ENCODE measurements at places on chromosomes 6 and 20. TPM values are rescaled to one million over a fixed set of nuclear protein-coding genes. Genes with fewer than 3 reads are reported as not detected.

Gene TXLNB
- 76.5 TPM for total RNA-seq

Gene SPDEF
- total RNA-seq = not detected

Gene SLC22A23
- total RNA-seq = 17.3 TPM

Gene BMP5
- 1.8 TPM for total RNA-seq

Gene DZANK1
- total RNA-seq = 0.18 TPM

Gene NANP
- total RNA-seq = 3.6 TPM

Gene TTK
- not detected for total RNA-seq

DNA sequence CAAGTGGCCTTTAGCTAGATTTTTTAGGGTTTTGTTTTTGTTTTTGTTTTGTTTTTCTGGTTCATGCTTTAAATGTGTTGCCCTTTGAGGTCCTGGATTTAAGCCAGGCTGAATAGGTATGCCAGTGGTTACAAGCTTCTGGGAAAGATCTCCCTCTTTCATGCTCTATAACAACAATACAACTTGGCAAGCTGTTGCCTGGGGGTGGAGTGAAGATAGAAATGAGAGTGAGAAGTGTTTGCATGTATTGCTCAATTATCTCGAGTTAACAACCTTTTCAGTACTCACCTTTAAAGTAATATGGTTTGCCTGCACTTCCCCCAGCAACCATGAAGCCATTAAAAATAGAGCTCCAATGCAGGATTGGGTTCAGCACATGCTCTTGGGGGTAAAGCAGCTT is 19.2 kb upstream of the HAO1 start:
- H3K4me1 ChIP-seq = no peaks in the 10 kb centered on the region
- no peak overlapping the region for H3K4me3 ChIP-seq
- H3K27me3 ChIP-seq = no peaks in the 10 kb centered on the region
- no peaks in the 10 kb centered on the region for H3K36me3 ChIP-seq
- H3K27ac ChIP-seq = no peak overlapping the region
- no peak for DNase-seq

GRCh38 chr6:1560281-1561058 is 49.2 kb upstream of the FOXC1 start:
- no peaks in the 10 kb centered on the region for H3K27me3 ChIP-seq
- H3K4me1 ChIP-seq = peaks cover 1% of the 10 kb centered on the region
- DNase-seq = no peak
- H3K27ac ChIP-seq = no peak overlapping the region

DNA sequence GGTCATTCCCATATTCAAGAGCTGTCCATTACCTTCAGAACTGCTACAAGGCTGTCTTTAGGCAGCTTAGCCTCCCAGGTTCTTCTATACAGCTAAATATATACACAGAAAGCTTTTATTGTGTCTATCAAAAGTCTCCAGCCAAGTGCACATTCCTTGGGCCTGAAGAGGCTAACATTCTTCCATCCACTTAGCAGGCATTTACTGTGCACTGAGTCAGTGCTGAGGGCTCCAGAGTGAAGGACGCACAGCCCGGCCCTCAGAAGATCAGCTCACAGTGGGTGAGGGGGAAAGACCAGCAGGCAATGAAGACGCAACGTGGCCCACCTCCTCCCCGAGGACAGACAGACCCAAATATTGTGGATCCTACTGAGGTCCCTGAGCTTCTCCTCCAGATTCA is 569.9 kb downstream of the CDH26 start:
- no peak overlapping the region for H3K27ac ChIP-seq
- no peak for DNase-seq
- no peaks in the 10 kb centered on the region for H3K27me3 ChIP-seq
- no peak overlapping the region for H3K4me3 ChIP-seq

DNA sequence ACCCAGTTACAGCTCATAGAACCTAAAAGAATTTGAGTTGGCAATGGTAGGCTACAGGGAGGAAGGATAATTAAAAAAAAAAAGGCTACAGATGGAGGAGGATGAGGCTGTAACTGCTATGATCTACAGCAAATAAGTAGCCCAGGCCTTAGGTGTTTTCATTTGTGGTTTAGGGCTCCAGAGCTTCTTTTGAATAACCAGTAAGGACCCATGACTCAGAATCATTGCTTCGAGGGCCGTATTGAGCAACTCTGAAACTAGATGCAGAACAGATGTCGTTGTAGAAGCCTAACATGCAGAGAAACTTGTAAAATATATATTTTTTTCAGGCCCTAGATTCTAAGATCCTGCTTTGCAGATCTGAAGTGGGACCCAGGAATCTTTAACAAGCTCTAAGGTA is 19.0 kb upstream of the ASIP start:
- no peaks in the 10 kb centered on the region for H3K27me3 ChIP-seq
- DNase-seq = no peak
- no peak overlapping the region for H3K27ac ChIP-seq
- H3K4me3 ChIP-seq = no peak overlapping the region
- no peaks in the 10 kb centered on the region for H3K4me1 ChIP-seq

GRCh38 chr6:157887892-157888291 is 64.8 kb downstream of the SNX9 start:
- peaks cover 3% of the 10 kb centered on the region for H3K4me1 ChIP-seq
- no peaks in the 10 kb centered on the region for H3K36me3 ChIP-seq
- H3K4me3 ChIP-seq = no peak overlapping the region

DNA sequence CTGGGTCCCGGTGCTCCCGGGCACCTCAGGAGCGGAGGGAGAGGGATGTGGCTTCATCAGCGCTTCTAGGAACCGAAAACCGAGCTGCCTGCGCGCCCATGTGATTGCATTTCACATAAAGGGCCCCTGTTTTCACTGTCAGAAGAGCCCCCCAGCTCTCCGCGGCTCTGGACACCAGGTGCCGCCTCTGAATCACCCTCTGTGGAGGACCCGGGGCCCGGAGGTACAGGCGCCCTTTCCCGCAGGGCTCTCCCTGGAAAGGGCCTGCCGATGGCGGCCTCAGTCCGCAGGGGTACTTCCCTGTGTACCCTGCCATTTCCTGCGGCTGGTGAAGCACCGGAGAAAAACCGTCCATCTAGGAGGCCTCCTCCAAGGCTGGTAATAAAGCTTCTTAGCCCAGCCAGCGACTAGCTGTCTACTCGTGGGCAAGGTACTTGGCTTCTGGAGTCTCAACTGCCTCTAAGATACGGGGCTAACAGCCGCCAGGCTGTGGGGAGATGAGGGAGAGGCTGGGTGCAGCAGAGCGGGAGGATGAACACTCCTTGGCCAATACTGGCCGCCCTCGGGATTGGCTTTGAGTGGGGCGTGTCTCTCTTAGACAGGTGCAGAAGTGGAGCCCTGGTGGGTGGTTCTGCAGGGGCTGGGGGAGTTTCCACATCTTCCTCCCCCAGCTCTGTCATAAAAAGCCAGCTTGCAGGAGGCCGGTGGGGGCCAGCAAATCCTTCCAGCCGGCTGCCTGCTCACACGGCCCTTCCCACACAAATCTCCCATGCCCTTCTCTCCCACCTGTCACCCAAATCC is 1.6 kb downstream of the PPP1R16B start:
- peaks cover 34% of the 10 kb centered on the region for H3K27me3 ChIP-seq
- H3K4me3 ChIP-seq = peak overlapping the region; percentile 58
- no peaks in the 10 kb centered on the region for H3K36me3 ChIP-seq
- peaks cover 10% of the 10 kb centered on the region for H3K4me1 ChIP-seq
- H3K27ac ChIP-seq = no peak overlapping the region

DNA sequence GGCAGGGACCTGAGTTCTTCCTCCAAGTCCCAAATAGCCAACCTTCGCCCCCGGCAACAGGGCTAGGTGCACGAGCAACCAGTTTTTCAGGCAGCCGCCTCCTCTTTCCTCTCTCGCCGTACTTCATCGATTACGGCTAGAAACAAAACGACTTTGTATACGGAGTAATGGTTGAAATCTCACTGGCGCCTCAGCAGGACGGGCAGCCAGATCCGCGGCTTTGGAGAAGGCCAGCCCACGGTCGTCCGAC is 333 bp upstream of the SMIM13 start:
- H3K4me1 ChIP-seq = peaks cover 16% of the 10 kb centered on the region
- no peak for DNase-seq
- no peaks in the 10 kb centered on the region for H3K27me3 ChIP-seq
- peak overlapping the region; percentile 91 for H3K4me3 ChIP-seq
- H3K36me3 ChIP-seq = no peaks in the 10 kb centered on the region

- no peak for DNase-seq
- H3K4me1 ChIP-seq = peaks cover 8% of the 10 kb centered on the region
- no peak overlapping the region for H3K27ac ChIP-seq
- no peaks in the 10 kb centered on the region for H3K27me3 ChIP-seq
Measured at GRCh38 chr6:143506199-143506598, 5.3 kb downstream of the FUCA2 start.

DNA sequence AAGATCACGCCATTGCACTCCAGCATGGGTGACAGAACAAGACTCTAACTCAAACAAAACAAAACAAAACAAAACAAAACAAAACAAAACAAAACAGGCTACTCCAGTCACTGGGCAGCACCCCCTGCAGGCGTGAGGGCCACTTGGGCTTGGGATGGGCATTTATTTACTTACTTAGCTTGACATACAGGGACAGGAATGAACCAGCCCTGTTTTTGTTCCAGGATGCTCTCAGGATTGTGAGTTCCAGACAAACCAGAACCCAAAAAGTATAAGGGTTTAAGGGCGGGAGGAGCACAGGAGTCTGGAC is 4.0 kb upstream of the PTPN1 start:
- H3K27me3 ChIP-seq = no peaks in the 10 kb centered on the region
- H3K4me1 ChIP-seq = peaks cover 11% of the 10 kb centered on the region

- H3K4me3 ChIP-seq = no peak overlapping the region
- no peaks in the 10 kb centered on the region for H3K4me1 ChIP-seq
- DNase-seq = no peak
- H3K36me3 ChIP-seq = no peaks in the 10 kb centered on the region
- H3K27ac ChIP-seq = no peak overlapping the region
- H3K27me3 ChIP-seq = no peaks in the 10 kb centered on the region
Measured at GRCh38 chr20:61295249-61295648, 43.2 kb downstream of the CDH4 start.

GRCh38 chr6:108810057-108810643 is 38.1 kb upstream of the ARMC2 start:
- no peaks in the 10 kb centered on the region for H3K27me3 ChIP-seq
- H3K27ac ChIP-seq = no peak overlapping the region
- no peak for DNase-seq
- H3K4me1 ChIP-seq = peaks cover 20% of the 10 kb centered on the region

- no peak overlapping the region for H3K4me3 ChIP-seq
- DNase-seq = no peak
- H3K4me1 ChIP-seq = no peaks in the 10 kb centered on the region
- H3K27ac ChIP-seq = no peak overlapping the region
- H3K36me3 ChIP-seq = no peaks in the 10 kb centered on the region
Measured at GRCh38 chr6:105836889-105837288, 249.2 kb upstream of the PRDM1 start.

DNA sequence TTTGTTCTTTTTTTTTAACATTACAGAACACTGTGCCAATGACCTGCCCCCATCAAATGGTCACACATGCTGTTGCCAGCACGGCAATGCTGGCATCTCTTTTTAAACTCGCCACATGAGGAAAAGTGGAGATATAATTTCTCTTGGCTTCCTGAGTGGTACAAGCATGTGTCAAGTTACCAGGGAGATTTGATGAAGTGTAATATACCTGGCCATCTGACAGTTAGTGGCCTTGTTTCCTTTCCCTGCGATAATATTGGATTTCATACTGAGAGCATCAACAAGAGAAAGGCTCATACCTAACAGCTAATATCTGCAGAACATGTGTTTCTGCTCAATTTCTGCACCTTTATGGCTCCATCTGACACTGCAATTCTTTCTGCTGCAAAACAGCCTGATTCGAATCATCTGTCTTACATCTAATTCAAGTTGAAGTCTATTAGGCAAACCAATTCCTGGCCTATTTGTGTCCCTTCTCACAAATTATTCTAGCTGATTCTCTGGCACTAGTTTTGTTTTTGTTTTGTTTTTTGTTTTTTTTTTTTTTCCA is 519.5 kb downstream of the PREX1 start:
- no peak for DNase-seq
- peaks cover 3% of the 10 kb centered on the region for H3K27me3 ChIP-seq
- H3K27ac ChIP-seq = no peak overlapping the region
- no peaks in the 10 kb centered on the region for H3K4me1 ChIP-seq
- no peak overlapping the region for H3K4me3 ChIP-seq
- H3K36me3 ChIP-seq = no peaks in the 10 kb centered on the region

- DNase-seq = no peak
- peaks cover 3% of the 10 kb centered on the region for H3K4me1 ChIP-seq
- H3K27me3 ChIP-seq = no peaks in the 10 kb centered on the region
- H3K4me3 ChIP-seq = no peak overlapping the region
- no peak overlapping the region for H3K27ac ChIP-seq
Measured at GRCh38 chr6:169955731-169956437, 204.5 kb downstream of the ERMARD start.

- no peaks in the 10 kb centered on the region for H3K36me3 ChIP-seq
- H3K4me3 ChIP-seq = no peak overlapping the region
- DNase-seq = peak; percentile 71
- H3K27ac ChIP-seq = no peak overlapping the region
Measured at GRCh38 chr6:107355659-107356058, 103.7 kb downstream of the PDSS2 start.

- H3K36me3 ChIP-seq = no peaks in the 10 kb centered on the region
- peaks cover 29% of the 10 kb centered on the region for H3K4me1 ChIP-seq
- no peaks in the 10 kb centered on the region for H3K27me3 ChIP-seq
- DNase-seq = no peak
Measured at GRCh38 chr6:36924131-36924530, 30.4 kb upstream of the PI16 start.

DNA sequence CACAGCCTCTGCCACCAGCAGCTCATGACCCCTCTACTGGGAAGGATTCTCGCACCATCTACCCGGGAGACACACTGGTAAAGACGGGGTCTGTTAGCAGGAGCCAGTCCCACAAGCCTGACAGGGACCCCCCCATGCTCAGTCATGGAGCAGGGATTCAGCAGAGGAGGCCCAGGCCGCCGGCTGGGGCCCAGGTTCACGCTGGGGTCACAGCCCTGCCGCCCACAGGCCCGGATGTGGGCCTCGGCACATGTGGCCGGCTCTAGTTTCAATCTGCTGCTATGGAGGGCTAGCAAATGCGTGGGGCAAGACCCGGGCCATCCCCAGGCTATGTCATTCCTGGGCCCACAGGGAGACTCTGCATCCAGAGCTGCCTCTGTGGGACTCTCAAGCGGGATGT is 25.1 kb downstream of the PXDC1 start:
- H3K36me3 ChIP-seq = peaks cover 11% of the 10 kb centered on the region
- no peaks in the 10 kb centered on the region for H3K4me1 ChIP-seq
- no peak overlapping the region for H3K4me3 ChIP-seq

DNA sequence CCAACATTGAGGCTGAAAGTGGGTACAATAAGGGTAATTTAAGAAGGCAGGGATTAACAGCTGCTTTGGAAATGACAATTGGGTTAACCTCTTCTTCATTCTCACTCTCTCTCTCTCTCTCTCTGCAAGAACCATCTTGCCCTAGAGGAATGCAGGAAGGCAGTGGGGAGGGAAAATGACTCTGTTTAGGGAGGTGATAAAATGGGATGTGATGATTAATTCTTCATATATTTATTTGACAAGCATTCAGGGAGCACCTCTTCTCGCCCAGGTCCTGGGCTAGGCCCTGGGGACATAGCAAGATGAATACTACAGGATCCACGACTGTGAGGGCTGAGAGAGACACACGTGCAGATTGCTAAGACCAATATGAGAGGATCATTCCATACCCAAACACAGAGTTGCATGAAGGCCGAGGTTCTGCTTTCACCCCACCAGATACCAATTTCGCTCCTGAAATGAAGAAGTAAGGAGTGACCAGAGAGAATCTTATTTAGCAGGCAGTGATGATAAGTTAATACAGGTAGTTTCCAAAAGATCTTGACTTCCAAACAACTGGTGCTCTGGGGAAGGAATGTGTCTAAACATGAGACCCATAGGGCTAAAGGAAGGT is 13.3 kb upstream of the PTPN1 start:
- no peaks in the 10 kb centered on the region for H3K4me1 ChIP-seq
- no peak overlapping the region for H3K4me3 ChIP-seq
- no peaks in the 10 kb centered on the region for H3K27me3 ChIP-seq
- DNase-seq = no peak
- no peaks in the 10 kb centered on the region for H3K36me3 ChIP-seq
- H3K27ac ChIP-seq = no peak overlapping the region
